Uterus (tissue), 4 donors: ENCODE measurements at places on chromosomes 2 and 18.
A peak's percentile ranks its signal among the peaks of the same experiment; 100 is the strongest.

- no peak for DNase-seq
Observed at GRCh38 chr2:219664041-219664440, 36.6 kb downstream of the SLC4A3 start.

GRCh38 chr2:83394134-83394904 lies 1064.8 kb downstream of the SUCLG1 start:
- DNase-seq, result no peak

GRCh38 chr2:235270956-235271355 lies 222.9 kb upstream of the AGAP1 start:
- DNase-seq, result no peak

DNA sequence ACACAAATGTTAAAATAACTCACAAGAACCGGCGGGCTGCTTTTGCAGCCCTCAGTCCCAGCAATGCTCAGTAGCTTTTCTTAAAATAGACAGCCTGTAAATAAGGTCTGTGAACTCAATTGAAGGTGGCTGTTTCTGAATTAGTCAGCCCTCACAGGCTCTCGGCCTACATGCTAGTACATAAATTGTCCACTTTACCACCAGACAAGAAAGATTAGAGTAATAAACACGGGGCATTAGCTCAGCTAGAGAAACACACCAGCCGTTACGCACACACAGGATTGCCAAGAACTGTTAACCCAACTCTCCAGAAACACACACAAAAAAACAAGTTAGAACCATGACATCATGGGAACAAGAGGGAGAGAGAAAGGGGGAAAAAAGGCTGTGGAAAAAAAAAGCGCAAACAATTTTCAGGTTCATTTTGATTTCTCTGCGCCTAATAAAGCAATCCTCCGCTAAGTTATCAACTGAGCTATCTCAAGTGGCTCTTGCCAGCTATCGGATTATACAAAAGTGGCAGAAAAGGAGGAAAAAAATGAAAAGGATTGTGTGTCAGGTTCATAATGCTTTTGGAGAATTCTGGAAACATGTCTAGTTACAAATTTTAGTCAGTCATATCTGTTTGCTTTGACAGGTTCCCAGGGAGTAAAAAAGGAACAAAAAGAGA lies 89.1 kb downstream of the ZEB2 start:
- peak; percentile 55 for DNase-seq

DNA sequence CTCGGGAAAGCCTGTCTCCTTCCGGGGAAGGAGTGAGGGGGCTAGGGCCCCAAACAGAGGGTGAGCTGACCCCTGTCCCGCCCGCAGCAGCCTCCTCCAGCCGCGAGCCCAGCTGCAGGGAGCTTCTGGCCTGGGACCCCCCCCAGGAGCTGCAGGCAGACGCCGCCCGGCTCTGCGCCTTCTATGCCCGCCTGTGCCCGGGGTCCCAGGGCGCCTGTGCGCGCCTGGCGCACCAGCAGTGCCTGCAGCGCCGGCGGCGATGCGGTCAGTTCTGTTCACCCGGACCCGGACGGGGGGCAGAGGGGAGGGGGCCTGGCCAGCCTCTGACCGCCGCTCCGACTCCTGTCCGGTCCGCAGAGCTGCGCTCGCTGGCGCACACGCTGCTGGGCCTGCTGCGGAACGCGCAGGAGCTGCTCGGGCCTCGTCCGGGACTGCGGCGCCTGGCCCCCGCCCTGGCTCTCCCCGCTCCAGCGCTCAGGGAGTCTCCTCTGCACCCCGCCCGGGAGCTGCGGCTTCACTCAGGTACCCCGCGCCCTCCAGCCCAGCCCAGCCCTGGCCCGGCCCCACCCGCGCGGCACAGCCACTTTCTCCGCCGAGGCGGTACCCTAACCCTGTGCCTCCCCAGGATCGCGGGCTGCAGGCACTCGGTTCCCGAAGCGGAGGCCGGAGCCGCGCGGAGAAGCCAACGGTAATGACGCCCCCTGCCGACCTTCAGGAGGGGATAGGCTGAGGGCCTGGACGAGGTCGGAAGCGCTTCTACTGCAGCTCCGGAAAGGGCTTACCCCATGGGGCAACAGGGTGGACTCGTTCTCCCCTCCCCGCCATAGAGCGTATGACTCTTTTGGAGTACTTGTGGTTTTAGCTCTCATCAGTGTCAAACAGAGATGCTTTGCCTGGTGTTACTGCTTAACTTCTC lies 2.0 kb upstream of the CHRND start:
- no peak for DNase-seq
